Ecto neural progenitor cell (in vitro differentiated cells): ENCODE measurements at places on chromosomes 2 and 18.

DNA sequence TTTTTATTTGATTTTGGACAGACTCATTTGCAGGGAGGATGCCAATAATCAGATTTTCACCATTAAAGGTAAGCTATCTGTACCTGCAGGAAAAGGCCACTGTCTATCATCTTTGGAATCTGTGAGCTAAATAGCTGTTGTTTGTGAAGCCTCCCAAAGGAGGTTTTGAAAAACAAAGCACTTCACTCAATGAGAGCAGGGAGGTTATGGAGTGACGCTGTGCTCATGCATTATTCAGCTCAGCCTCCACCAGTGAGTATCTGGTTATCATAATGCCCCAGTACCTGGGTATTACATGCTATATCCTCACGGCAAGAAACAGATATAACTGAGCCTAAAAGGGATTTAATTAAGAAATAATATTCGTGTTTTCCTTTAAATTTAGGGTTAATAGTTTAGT, 189.6 kb upstream of the PIK3C3 start:
- no peak for DNase-seq

DNA sequence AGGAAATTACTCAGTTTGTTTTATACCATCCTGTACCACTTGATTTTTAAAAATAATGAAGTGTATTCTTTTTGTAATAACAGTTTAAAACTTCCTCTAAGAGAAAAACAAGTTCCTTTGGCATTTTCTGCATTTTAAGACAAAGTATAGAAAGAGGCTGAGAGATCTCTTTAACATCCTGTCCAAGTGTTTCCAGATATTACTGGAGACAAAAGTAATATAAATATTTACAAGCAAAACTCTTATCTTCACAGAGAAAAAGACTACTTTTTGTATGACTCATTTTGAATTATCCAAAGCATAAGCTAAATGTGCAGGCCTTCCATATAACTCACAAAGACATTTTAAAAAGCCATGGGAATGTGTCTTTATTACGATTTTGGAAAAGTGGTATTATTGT, 221.1 kb downstream of the RDH14 start:
- no peak for DNase-seq

DNA sequence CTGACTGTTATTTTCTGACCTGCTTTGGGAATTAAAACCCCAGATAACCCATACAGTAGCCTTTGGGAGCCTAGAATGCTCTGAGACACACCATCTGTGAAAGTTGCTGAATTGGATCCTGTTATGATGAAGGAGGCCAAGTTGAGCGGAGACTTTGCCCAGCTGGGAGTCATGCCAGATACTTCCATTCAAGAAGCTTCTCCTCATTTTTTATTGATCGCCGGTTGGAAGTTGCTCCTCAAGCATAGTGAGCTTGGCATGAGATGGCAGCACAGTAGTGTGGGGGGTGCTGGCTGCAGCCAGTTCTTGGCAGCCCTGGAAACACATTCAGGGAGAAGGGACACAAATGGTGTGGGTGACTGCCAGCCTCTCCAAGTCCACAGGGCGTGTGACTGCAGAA, 270.7 kb upstream of the NRP2 start:
- DNase-seq: no peak

DNA sequence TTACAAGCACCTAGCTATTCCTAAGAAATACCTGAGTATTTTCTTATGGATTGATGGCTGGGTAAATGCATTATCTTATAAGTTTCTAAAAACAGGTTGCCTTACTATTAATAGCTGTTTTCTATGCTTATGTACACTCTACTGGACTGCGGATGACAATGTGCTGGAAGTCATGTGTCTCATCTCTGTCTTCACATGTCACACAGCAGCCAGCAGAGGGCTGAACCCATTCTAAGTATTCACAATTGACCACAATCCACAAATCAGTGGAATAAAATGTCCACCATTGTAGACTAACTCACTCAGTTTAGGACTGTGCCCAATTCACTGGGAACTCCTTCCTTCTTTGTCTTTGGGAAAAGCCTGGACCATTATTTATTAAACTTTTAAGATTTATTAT, 371.2 kb downstream of the INSIG2 start:
- DNase-seq: no peak

DNA sequence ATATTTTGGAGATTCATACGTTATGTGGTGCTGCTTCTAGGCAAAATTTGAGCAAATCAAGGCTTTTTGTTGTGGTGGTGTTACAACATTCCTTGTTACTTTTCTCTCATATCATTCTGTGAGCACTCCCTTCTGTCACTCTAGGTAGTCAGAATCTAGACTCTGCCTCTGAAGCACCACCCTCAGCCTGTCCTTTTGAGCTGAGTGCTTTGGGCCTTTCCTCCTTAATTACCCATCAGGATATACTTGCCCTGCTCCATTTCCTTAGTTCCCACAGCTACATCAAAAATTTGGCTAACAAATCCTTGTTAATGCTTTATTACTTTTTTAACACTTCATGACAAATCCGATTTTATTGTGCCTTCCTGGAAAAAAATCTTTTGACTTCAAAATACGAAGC, 289.6 kb downstream of the CALCRL start:
- no peak for DNase-seq

DNA sequence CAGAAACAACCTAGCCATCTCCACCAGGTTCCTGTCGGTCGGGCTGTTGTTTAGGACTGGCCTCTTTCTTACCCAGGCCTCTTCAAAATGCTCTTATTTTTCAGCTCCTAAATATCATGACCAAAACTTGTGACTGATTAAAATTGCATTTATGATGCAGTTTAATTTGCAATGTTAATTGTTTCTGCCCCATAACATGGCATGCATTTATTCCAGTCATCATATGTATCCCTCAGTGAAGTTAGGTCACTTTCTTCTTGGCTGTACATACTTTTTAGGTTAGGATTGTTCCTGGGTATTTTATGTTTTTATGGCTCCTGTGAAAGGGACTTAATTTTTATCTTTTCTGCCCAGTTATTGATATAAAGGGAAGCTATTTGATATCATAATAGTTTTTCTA, 50.6 kb downstream of the CHRNA1 start:
- DNase-seq: no peak

DNA sequence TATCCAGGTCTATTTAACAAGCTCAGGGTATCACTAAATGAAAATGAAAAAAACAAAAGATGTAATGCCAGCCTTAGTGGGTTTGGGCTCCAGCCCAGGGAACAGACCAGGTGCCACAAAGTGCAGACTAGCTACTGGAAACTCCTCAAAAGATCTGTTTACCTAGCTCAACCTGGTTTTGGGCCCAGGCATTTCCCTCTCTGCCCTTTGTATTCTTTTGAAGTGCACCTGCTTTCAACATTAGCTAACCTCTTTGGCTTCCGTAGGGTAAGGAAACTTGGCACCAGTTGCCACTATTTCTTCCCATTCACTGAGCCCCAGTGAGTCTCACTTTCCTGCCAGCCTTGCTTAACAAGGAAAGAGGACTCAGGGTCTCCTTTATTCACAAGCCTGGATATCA, 123.6 kb upstream of the CDCA7 start:
- no peak for DNase-seq

DNA sequence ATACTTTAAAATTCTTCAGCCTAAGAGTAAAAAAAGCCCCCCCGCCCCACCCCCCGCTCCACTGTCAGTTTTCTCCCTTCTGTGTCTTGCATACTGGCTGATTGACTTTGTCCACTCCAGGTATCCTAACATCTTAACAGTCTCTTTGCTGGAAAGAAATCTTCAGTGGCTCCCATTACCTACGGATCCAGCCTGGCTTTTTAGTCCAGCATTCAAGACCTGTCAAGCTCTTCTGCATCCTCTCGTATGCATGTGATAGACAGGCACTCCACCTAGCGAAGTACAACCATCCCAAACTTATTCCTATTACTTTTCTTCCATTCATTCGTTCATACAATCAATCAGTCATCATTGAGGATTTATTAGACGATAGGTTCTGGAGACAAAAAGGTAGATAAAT, 288.1 kb downstream of the MYCN start:
- DNase-seq: no peak

DNA sequence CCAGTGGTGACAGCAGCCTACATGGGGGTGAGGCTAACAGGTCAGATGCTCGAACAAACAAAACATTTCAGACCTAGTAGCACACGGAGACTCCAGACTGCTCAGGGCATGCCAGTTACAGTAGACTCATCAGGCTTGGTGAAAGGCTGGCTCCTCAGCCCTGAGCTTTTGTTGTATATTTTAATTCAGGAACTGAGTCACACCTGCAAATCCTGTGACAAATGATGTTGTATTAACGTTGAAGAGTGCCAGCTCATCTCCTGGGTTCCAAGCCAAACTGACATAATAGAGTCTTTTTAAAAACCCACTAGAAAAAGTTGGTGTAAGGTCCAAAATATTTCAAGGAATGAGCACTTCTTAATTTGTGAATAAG, 65.3 kb downstream of the C1D start:
- no peak for DNase-seq

DNA sequence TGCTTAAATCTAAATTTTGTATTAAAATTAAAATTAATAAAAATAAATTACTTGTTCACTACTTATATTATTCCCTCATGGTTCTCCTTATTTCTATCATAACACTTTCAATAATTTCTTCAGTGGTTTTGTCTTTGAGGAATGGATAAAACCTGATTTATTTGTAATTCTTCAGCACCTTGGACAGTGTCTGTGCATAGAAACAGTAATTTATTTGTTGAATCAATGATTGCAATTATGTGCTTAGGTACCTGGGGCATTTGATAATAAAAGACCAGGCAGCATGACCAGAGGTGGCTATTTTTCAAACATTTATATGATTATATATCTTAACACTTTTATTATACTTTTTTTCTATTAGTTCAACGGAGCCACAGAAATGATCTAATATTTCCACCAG, 1062.7 kb downstream of the DSC3 start:
- no peak for DNase-seq

GRCh38 chr2:88582030-88582429, 45.2 kb downstream of the EIF2AK3 start:
- no peak for DNase-seq

- no peak for DNase-seq
Measured at GRCh38 chr2:173924285-173924684, 40.9 kb downstream of the SP3 start.

DNA sequence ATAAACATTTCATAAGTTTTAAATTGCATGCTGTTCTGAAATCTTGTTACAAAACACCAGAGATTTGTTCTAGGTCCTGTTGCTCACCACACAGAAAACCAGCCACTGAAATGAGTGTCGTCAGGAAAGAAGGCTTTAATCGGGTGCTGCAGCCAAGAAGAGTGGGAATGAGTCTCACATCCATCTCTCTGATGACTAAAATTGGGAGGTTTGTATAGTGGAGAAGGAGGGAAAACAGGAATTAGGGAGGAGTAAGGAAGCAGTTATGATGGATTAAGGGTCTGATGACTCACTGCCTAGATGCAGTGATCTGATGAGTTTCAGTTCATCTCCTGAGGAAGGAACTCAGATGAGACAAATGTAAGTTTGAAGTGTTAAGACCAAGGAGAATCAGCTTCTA, 42.1 kb upstream of the GPR39 start:
- no peak for DNase-seq

GRCh38 chr2:176084611-176085119, 903 bp upstream of the EVX2 start:
- DNase-seq: peak; percentile 40

- DNase-seq: no peak
Measured at GRCh38 chr2:237475704-237476141, 11.3 kb upstream of the MLPH start.

DNA sequence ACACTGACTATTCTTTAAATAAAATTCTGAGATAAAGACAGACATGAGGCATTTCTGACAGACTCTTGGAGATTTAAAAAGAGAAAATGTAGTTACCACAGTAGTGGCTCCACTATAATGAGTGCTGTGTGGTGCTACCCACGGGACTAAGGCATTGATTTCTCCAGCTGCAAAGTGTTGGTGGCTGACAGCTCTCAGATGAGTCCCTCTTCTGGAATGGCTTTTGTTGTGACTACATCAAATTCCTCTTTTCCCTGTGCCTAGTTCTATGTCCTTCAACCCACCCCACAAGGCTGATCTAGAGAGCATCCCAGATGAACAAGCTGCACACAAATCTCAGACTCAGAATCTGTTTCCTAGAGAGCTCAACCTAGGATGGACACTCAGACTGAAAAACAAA, 884.8 kb upstream of the ZEB2 start:
- DNase-seq: no peak

GRCh38 chr2:176704282-176704858, 435.1 kb downstream of the MTX2 start:
- no peak for DNase-seq

DNA sequence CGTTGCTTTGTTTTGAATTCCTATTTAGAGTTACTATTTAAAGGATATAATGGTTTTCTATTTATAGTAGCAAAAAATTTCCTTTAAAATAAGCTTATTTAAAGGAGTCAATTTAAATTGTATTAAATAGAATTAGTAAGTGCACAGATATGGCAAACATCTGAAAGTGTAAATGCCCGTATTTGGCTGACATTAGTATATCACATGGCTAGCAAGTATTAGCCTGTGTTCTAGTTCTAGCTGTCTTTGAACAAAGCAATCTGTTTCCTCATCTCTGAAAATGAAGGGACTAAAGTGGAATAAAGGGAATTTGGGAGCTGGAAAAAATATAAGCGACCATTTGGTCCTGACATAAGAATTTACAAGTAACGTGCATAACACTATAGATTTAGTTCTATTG, 32.2 kb downstream of the PELI1 start:
- DNase-seq: no peak

DNA sequence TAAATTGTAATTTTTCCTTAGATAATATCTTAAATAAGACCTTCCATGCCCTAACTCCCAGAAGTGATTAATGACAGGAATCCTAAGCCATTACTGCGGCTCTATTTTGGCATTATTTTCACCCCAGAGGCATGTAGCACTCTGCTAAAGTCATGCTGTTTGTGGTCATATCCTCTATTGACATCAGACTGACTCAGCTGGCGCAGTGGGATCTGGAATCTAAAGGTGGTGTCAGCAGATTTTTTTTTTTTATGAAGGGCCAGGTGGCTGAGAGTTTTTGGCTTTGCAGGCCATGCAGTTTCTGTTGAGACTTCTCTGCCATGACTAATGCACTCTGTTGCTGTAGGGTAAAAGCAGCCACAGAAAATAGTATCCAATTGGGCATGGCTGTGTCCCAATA, 64.1 kb upstream of the ACVR1C start:
- no peak for DNase-seq

DNA sequence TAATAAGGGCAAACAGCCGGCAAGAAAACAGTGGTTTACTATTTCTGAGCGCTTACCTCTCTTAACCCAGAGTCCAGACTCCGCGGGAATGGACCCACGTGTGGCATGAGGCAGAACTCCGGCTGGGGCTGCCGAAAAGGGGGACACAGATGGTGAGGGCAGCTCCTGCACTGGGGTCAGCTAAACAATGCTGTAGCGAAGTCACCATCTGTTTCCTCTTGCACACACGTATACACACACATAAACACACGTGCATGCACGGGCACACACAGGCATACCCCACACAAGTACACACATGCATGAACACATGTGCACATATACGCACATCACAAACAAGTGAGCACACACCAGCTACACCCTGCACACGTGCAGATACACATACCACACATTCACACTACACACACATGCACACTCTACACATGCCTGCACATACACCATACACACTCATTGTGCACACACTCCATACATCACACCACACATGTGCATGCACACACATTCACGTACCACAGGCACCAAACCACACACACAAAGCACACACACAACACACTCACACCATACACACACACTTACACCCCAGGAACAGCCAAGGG, 105.9 kb upstream of the ID2 start:
- DNase-seq: peak; percentile 39
